ENCODE measurements at places on chromosomes 7 and 10. TPM values are rescaled to one million over a fixed set of nuclear protein-coding genes. Genes with fewer than 3 reads are reported as not detected.

ODAD2 gene
- total RNA-seq = not detected

LIPJ gene
- total RNA-seq = 0.09 TPM

TDRD1 gene
- not detected for total RNA-seq

SORCS1 gene
- total RNA-seq = 0.36 TPM

GALNT11 gene
- 16.3 TPM for total RNA-seq

GRCh38 chr10:88913788-88914187 lies 33.7 kb downstream of the STAMBPL1 start:
- H3K27me3 ChIP-seq = no peaks in the 10 kb centered on the region
- no peak for DNase-seq
- peak overlapping the region; percentile 32 for H3K27ac ChIP-seq
- no peak overlapping the region for H3K4me3 ChIP-seq
- no peaks in the 10 kb centered on the region for H3K36me3 ChIP-seq
- H3K4me1 ChIP-seq = no peaks in the 10 kb centered on the region

DNA sequence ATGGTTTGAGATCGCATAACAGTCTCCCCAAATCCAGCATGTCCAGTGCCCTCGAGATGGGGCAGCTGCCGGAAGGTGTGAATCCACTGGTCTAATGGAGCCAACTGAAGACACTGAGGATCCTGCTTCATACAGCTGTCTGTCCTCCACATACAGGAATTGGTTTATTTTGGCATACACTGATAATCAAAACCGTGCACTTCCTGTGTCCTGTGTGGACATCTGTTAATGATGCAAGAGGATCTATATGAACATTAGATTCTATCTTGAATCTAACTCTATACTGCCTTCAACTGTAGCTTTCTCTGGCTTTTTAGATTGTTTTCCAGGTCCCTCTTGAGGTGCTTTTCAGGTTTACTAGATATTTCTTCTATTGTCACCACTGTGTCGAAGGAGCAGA lies 3.0 kb upstream of the JAZF1 start:
- H3K4me3 ChIP-seq = no peak overlapping the region
- no peak overlapping the region for H3K27ac ChIP-seq
- no peaks in the 10 kb centered on the region for H3K27me3 ChIP-seq
- H3K36me3 ChIP-seq = no peaks in the 10 kb centered on the region
- DNase-seq = no peak

DNA sequence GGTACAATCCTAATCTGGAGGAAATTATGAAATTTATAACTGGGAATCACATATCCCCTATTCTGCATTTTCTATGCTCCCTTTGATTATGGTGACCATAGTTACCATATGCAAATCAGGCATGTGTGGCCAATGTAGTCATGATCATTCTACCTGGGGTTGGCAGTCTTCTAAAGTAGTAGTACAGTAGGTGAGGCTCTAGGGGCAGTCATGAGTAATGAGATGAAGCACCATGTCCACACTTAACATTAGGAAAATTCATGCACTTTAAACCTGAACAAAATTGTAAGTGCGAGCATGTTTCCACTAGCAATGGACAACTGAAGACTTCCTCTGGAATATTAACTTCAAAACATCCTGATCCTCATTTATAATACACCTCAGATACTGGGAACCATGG lies 545.9 kb downstream of the SUGCT start:
- H3K27me3 ChIP-seq = no peaks in the 10 kb centered on the region
- no peaks in the 10 kb centered on the region for H3K4me1 ChIP-seq
- no peak for DNase-seq
- no peak overlapping the region for H3K4me3 ChIP-seq
- H3K27ac ChIP-seq = no peak overlapping the region

DNA sequence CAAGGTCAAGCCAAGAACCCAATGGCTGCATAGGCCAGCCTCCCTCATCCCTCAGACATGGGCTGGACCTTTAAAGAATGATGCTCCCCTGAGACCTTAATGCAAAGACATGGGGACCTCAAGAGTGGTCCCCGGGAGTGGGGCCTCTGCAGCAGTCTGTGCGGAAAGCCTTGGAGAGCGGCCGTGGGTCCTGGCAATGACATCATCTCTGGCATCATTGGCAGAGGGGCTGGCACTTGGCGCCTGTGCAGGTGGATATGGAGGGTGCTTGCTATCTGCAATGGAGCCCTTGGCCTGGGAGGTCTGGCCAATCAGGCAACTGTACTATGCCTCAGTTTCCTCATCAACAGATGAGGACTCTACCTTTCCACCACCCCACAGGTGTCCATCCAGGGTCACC lies 365.5 kb upstream of the MKI67 start:
- no peak overlapping the region for H3K4me3 ChIP-seq
- no peaks in the 10 kb centered on the region for H3K27me3 ChIP-seq

- H3K36me3 ChIP-seq = no peaks in the 10 kb centered on the region
- no peak overlapping the region for H3K4me3 ChIP-seq
- H3K4me1 ChIP-seq = peaks cover 33% of the 10 kb centered on the region
- no peaks in the 10 kb centered on the region for H3K27me3 ChIP-seq
- H3K27ac ChIP-seq = no peak overlapping the region
These were observed 6.0 kb downstream of the ASB4 start for GRCh38 chr7:95491634-95492314.

DNA sequence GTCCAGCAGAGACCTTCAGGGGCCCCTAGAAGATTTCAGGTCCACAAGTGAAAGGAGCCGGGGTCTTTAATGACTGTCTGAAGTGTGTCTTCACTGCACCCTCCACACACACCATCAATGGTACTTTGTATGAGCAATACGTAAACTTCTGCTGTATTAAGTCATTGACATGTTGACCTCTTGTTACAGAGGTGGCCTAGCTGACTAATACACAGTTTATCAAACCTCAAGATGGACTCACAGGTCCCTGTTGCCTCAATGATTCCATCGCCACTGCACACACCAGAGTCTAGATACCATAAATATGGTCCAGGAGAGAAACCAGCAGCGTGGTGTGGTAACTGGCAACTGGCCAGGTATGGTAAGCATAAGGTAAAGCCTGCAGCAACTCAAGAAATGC lies 19.5 kb downstream of the KCNMA1 start:
- H3K27me3 ChIP-seq = no peaks in the 10 kb centered on the region
- DNase-seq = no peak
- peaks cover 17% of the 10 kb centered on the region for H3K4me1 ChIP-seq
- H3K27ac ChIP-seq = no peak overlapping the region

- no peaks in the 10 kb centered on the region for H3K36me3 ChIP-seq
- H3K4me3 ChIP-seq = no peak overlapping the region
- H3K4me1 ChIP-seq = no peaks in the 10 kb centered on the region
- no peaks in the 10 kb centered on the region for H3K27me3 ChIP-seq
These were observed 57.6 kb downstream of the USP6NL start for GRCh38 chr10:11553773-11554381.

DNA sequence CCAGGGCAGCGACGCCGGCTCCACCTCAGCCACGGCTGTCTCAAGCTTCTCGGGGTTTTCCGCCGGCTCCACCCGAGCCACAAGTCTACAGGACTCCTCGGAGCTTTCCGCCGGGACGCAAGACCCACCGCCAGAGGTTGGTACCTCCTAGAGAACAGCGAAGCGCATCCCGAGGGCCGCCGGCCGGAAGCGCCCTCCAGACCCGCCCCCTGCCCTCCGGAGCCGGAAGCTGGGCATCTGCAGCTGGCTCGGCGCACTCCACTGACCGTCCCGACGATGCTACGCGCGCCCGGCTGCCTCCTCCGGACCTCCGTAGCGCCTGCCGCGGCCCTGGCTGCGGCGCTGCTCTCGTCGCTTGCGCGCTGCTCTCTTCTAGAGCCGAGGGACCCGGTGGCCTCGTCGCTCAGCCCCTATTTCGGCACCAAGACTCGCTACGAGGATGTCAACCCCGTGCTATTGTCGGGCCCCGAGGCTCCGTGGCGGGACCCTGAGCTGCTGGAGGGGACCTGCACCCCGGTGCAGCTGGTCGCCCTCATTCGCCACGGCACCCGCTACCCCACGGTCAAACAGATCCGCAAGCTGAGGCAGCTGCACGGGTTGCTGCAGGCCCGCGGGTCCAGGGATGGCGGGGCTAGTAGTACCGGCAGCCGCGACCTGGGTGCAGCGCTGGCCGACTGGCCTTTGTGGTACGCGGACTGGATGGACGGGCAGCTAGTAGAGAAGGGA lies at the start of gene MINPP1:
MINPP1 (plus strand) TSS at position 254 of the 726 bp plus-strand sequence; CDS start at position 277, 23 bp downstream.
- peak; percentile 67 for DNase-seq
- peak within 1 kb of the TSS; percentile 76 for H3K27ac ChIP-seq

GRCh38 chr7:17678896-17679295 lies 261.4 kb downstream of the SNX13 start:
- no peak overlapping the region for H3K27ac ChIP-seq
- H3K4me3 ChIP-seq = no peak overlapping the region
- no peak for DNase-seq
- H3K36me3 ChIP-seq = no peaks in the 10 kb centered on the region
- peaks cover 4% of the 10 kb centered on the region for H3K4me1 ChIP-seq

GRCh38 chr7:140696680-140697446 lies at the start of gene NDUFB2:
Gene NDUFB2 (plus strand): TSS chr7:140696708. CDS start chr7:140696745, 37 bp downstream.
- peaks cover 14% of the 10 kb centered on the region for H3K4me1 ChIP-seq
- peak; percentile 73 for DNase-seq
- peak within 1 kb of the TSS; percentile 95 for H3K4me3 ChIP-seq
- H3K27ac ChIP-seq = peak within 1 kb of the TSS; percentile 98
- no peaks in the 10 kb centered on the region for H3K27me3 ChIP-seq

GRCh38 chr7:82036146-82036886 lies 266.5 kb upstream of the HGF start:
- H3K4me1 ChIP-seq = no peaks in the 10 kb centered on the region
- H3K27ac ChIP-seq = no peak overlapping the region
- DNase-seq = no peak
- no peaks in the 10 kb centered on the region for H3K36me3 ChIP-seq
- no peaks in the 10 kb centered on the region for H3K27me3 ChIP-seq

DNA sequence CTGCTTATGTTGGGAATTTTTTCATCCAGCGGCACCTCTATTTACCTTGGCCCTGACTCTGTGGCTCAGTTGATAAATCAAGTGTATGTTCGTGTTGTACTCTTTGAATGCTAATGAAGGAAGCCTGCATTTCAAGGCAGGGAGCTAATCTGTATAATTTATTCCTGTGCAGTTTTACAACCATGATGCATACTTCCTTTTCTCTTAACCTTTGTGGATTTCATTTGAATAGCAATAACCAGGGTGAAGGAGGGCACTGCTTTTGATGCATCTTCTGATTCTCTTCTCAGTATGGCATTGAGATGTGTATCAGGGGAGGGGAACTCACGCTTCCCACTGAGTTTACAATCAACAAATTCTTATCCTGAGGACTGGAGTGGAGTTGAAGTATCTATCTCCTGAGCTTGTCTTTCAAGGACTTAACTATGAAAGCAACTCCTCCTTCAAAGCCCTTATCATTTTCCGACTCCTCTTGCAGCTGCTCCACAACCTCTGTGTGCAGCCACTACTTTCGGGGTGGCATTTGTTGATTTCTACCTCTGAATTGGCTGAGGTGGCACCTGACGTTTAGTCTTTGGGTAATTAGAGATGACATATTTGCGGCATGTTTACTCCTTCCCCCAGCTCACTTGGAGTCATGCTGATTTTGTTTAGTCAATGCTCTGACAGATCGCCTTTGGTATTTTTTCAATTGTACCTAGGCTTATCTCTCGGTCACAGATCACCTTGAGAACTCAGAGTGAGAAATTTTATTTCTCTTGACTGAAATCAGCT lies 275.2 kb downstream of the PHTF2 start:
- no peak overlapping the region for H3K4me3 ChIP-seq
- no peaks in the 10 kb centered on the region for H3K36me3 ChIP-seq
- H3K27ac ChIP-seq = no peak overlapping the region
- H3K27me3 ChIP-seq = no peaks in the 10 kb centered on the region
- no peak for DNase-seq

DNA sequence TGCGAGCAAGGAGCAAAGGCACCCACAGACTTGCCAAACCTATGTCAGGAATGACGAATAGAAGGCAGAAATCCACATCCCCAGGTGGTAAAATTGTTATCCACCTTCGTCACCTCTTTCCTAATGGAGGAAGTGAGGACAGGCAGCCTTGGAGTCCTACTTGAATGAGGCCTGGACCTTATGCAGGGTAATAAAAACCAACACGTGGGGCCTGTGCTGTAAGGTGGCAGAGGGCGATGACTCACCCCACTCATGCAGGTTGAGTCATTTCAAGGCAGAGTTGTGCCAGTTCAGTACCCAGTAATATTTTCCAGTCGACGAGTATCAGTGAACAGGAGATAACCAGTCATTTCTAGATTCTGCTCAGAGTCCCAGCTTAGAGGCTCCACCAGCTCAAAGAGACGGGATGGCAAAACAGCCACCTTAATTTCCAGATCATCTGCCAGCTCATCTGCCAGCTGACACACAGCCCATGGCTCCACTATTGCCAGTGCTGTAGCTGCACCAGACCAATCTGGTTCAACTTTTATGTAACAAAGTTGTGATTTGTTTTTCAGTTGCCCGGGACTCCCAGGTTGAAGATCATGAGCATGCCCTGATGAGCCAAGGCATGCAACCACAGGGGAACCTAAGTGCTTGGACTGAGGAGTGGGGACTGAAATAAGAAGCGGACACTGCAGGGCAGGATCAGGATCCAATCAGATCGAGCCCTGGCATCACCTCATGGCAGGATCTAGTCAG lies 176.2 kb upstream of the ITGB1 start:
- no peaks in the 10 kb centered on the region for H3K4me1 ChIP-seq
- no peaks in the 10 kb centered on the region for H3K36me3 ChIP-seq
- H3K27me3 ChIP-seq = no peaks in the 10 kb centered on the region
- peak; percentile 35 for DNase-seq
- no peak overlapping the region for H3K27ac ChIP-seq
- H3K4me3 ChIP-seq = no peak overlapping the region

- peak; percentile 63 for DNase-seq
- H3K36me3 ChIP-seq = no peaks in the 10 kb centered on the region
- H3K27ac ChIP-seq = no peak overlapping the region
- no peaks in the 10 kb centered on the region for H3K27me3 ChIP-seq
- peaks cover 12% of the 10 kb centered on the region for H3K4me1 ChIP-seq
These were observed 23.3 kb upstream of the SMARCD3 start for GRCh38 chr7:151271699-151272355.

- H3K36me3 ChIP-seq = no peaks in the 10 kb centered on the region
- H3K27me3 ChIP-seq = peaks cover 11% of the 10 kb centered on the region
- no peak for DNase-seq
- H3K4me1 ChIP-seq = no peaks in the 10 kb centered on the region
- H3K4me3 ChIP-seq = no peak overlapping the region
These were observed 30.5 kb upstream of the SLF2 start for GRCh38 chr10:100882252-100882651.

GRCh38 chr7:68364886-68365625 lies 1233.2 kb upstream of the AUTS2 start:
- H3K27me3 ChIP-seq = no peaks in the 10 kb centered on the region
- no peak overlapping the region for H3K4me3 ChIP-seq
- H3K27ac ChIP-seq = no peak overlapping the region
- DNase-seq = no peak
- H3K36me3 ChIP-seq = no peaks in the 10 kb centered on the region
- H3K4me1 ChIP-seq = no peaks in the 10 kb centered on the region

DNA sequence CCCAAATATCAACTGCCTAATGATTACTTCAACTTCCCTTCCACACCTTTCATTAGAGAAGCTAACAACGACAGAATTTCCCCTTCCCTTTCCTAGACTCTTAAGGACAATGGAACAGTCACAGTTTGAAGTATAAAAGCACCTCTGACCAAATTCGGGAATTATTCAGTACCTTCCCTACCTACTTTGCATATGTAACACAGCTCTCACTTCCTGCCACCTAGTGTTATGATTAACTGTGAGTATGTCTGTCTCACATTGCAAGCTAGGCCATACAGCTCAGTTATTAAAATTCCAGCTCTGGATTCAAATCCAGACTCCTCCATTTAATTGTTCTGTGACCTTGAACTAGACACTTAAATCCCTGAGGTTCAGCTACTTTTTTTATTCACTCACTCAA lies 44.8 kb upstream of the HPSE2 start:
- H3K27me3 ChIP-seq = no peaks in the 10 kb centered on the region
- no peak for DNase-seq
- H3K36me3 ChIP-seq = no peaks in the 10 kb centered on the region
- no peaks in the 10 kb centered on the region for H3K4me1 ChIP-seq
- H3K4me3 ChIP-seq = no peak overlapping the region

All from gastrocnemius medialis (tissue), 4 donors.